ENCODE measurements at places on chromosomes 6 and 20.

- no peak for DNase-seq
Measured at GRCh38 chr6:160955508-160956295, 35.9 kb upstream of the MAP3K4 start.

DNA sequence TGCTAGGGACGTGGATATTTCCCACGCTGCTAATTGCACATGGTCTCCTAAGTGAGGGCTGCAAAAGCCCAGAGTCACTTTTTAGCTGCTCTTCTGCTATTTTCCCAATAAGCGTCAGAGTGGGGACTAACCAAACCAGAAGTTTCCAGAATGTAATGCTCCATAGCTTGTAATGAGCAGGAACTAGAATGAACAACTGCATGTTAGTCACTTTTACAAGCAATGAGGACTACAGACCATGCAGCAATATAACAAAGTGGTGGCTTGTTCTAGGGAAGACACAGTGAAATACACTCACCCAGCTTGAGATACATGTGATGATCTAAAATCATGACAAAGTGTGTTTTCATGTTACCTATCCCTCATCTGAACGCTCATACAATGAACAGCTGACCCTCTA is 314.1 kb upstream of the SGK1 start:
- no peak for DNase-seq

- no peak for DNase-seq
Measured at GRCh38 chr6:155040154-155040553, 45.0 kb downstream of the TIAM2 start.

- DNase-seq = no peak
Measured at GRCh38 chr20:42190084-42190483, 571.9 kb upstream of the CHD6 start.

GRCh38 chr6:20340068-20340848 is 61.4 kb upstream of the E2F3 start:
- DNase-seq = no peak

DNA sequence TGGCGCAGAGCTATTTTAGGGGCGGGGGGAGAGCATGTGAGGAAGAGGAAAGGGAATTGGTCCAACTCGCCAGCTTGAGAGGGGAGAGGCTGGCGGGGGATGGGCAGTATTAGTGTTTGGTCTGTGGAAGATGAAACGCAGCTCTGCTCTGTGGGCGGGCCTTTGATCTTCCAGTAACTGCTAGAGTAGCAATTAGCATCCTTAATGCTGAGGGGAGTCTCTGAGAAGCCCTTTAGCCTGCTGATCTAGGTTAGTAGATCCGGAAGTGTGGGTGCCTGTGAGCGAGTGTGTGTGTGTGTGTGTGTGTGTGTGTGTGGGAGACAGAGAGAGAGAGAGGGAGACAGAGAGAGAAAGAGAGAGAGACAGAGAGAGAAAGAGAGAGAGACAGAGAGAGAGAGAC is 117.2 kb upstream of the BACH2 start:
- DNase-seq = peak; percentile 62

- DNase-seq = no peak
Measured at GRCh38 chr20:44031781-44032582, 117.3 kb downstream of the TOX2 start.

GRCh38 chr6:157716251-157716995 is 106.6 kb upstream of the SNX9 start:
- DNase-seq = no peak

- DNase-seq = no peak
Measured at GRCh38 chr20:12086359-12086758, 168.7 kb downstream of the BTBD3 start.

DNA sequence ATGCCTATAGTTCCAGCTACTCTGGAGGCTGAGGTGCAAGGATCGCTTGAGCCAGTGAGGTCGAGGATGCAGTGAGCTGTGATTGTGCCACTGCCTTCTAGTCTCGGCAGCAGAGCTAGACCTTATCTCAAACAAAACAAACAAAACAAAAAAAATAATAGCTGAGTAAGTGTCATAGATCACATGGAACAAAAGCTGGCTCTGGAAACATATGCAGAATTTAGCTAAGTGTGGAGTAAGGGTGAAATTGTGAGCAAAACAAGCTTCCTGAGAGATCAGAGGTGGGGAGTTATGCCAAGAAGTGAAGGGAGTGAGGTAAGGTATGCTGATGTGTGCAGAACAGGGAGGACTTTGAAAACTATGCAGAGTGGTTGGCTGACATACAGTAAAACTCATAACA is 18.7 kb downstream of the SGK1 start:
- DNase-seq = no peak

DNA sequence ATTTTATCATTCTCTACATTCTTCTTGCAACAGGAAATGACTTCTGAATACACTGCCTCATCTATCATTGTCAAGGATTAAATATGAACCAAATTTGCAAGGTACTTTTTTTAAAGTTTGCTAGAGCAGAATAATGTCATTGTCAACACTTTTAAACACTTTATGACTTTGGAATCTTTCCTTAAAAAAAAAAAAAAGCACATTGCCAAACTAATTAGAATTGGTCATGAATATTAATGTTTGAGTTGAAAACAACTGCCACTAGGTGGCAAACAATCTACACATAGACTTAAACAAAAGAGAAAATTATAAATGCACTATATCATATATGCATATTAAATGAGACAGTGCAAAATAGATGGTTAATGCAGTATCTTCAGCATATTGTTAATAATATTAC is 32.5 kb upstream of the TMEM244 start:
- DNase-seq = no peak

DNA sequence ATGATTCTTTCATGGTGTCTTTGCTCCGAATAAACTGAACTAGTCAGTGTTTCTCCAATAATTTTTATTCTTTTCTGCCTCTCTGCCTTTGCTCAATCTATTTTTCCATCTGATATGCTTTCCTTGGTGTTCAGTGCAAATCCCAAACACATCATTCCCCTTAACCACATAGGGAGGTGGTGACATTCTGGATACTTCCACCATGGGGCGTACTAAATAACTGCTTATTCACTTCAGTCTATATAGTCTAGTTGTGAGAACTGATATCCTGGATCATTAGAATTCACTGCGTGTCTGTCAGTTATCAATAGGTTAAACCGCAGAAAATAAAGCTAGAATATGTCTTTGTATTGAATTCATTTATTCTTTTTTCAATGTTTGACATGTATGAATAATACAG is 83.1 kb downstream of the KCNQ5 start:
- DNase-seq = no peak

DNA sequence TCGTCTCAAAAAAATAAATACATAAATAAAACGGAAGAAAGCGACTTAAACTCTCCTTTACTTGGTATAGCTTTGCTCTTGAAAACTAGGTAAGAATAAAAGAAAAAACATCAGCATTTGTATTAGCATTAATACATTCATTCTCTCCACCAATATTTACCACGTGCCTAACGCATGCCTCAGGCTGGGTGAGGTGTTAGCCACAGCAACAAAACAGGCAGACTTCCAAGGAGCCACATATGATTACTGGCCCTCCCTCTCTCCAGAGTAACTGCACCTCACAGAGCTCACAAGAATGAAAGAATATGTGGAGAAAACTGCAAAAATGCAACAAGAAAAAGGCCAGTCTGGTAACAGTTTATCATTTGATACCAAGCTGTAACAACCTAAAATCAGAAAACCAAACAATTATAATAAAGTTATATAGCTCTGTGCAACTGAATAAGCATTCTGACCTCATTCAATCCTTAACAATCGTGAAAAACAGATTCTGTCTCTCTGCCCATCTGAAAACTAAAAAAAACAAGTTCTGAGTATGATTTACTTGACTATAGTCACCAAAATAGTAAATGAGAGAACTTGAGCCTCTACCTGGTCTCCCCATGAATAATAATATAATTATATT is 5.2 kb downstream of the NAPB start:
- DNase-seq = no peak

- no peak for DNase-seq
Measured at GRCh38 chr20:63653974-63654668, 897 bp upstream of the STMN3 start.

DNA sequence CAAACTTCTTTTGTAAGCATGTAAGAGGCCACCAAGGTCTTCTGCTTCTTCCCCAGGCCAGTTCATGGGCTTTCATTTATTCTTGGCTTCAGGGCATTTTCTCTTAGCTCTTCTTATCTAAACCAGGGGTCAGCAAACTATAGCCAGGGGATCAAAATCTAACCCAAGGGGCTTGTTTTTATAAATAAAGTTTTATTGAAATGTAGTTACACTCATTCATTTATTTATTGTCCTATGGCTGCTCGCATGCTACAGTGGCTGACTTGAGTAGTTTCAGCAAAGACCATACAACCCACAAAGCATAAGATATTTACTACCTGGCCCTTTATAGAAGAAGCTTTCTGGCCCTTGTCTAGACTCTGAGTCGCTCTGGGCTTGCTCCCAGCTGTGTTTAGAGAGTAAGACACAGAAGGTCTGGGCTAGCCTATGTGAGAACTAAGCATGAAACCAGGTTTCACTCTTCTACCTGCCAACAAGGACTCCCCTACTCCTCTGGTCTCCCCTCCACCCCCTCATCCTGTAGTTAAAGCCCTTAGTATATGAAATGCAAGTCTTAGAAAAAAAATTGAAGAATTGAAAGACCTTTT is 43.2 kb downstream of the KHDC1L start:
- no peak for DNase-seq

DNA sequence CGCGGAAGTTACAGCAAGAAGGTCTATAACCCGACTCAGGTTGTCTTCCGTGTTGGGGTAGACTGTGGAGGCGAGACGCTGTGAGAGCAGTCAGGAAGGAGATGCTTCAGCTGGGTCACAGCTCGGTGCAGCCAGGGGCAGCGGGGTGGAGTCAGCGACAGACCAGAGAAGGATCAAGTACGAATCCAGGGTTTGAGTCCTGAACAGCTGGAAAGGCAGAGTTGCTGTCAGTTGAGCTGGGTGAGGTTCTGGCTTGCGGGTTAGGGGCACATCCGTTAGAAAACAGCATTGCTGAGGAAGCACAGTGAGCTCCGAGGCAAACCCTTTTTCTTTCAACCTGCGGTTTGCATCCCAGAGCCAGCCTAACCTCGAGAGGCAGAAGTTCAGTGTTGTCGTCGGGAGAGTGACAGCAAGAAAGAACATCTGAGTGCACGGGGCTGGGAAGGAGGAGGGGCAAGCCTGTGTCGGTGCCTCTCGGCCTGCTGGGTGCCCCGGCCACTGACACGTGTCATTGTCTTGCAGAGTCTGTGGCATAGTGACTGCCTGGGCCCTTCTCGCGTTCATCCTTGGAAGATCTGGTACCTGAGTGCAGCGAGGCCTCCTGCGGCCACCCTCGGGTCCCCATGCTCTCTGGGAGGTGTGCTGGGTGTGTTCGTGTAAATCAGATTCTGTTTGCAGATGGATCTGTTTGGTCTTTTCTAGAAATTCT is 20.0 kb downstream of the PNLDC1 start:
- no peak for DNase-seq

DNA sequence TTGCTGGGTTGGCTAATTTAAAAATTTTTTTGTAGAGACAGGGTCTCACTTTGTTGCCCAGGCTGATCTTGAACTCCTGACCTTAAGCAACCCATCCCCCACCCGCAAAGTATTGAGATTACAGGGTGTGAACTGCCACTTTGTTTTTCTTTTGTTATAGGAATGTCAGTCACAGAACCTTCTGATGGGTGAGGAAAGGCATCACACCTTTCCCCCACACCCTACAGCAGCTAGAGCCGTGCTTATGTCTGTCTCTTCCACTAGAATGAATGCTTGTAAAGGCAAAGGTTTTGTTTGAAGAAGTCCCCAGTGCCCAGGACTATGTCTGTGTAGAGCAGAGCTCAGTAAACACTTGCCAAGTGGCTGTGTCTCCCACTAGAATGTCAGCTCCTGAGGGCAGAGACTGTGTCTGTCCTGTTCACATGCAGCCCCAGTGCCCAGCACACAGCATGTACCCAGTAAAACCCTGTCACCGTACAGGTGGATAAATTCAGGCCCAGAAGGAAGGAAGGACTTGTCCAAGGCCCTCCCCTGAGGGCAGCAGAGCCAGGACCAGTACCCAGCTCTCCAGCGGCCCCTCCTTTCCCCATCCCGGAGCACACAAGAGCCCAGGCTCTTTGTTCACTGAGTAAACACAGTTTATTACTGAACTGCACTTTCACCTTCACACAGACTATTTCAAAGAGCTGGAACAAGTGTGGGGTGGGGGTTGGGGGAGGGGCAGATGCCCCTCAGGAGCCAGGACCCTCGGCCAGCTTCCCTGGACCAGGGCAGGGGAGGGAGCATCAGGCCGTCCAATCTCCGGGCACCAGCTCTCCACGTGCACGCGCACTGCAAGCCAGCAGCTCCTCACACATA is 26.4 kb downstream of the COX4I2 start:
- DNase-seq = no peak

- DNase-seq = no peak
Measured at GRCh38 chr20:45010399-45010828, 44.1 kb downstream of the STK4 start.
